AG09309 (cell line): ENCODE measurements at places on chromosomes 4 and X.

- DNase-seq = no peak
Observed at GRCh38 chr4:187270154-187270553, 546.5 kb upstream of the FAT1 start.

DNA sequence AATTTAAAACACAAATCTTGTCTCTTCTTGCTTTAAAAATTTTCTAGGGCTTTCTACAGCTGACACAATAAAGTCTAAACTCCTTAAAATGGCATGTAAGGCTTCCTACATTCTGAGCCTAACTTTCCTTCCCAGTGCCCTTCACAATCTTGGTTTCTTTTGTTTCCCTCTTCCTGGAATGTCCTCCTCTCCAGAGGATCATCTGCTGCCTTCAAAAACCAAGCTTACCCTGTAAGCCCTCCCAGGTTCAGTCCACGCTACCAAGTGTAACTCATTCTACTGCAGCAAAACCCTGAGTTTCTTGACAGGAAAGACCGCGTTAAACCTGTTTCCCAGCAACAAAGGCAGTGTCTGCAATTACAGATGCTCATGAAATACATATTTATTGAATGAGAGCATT lies 91.3 kb downstream of the SHISA3 start:
- no peak for DNase-seq

- no peak for DNase-seq
Observed at GRCh38 chr4:122851568-122851967, 24.9 kb downstream of the FGF2 start.

DNA sequence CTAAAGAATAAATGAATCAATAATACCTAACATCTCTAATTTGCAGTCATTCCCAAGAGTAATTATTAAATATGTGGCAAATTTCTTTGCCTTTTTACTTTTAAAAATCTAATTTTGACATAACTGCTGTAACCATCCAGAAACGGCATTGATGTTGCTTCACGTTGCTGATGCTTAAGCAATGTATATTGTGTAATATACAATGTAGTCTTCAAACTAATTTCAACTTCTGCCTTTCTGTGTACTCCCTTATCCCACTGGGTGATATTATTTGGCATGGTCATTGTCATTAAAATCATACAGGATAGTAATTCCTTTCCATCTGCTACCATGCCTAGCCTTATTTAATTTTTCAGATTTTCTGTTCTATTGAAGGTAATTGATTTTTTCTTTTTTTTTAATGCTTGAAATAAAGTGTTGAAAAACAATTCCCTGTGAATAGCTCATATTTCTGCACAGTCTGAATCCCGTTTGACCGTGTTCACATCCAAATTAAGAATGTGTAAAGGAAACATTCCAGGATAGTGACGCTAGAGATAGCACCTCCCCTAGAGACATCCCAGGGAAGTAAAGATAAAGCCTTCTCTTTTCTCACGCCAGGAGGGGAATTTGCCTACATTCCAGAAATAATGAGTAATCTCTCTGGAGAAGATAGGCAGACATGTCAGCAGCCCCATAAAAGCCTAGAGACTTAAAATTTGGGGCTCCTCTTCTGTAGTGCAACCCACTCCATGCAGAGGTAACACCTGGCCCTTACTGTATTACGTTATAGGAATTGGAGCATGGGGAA lies 8.6 kb downstream of the FAM200B start:
- peak; percentile 77 for DNase-seq

DNA sequence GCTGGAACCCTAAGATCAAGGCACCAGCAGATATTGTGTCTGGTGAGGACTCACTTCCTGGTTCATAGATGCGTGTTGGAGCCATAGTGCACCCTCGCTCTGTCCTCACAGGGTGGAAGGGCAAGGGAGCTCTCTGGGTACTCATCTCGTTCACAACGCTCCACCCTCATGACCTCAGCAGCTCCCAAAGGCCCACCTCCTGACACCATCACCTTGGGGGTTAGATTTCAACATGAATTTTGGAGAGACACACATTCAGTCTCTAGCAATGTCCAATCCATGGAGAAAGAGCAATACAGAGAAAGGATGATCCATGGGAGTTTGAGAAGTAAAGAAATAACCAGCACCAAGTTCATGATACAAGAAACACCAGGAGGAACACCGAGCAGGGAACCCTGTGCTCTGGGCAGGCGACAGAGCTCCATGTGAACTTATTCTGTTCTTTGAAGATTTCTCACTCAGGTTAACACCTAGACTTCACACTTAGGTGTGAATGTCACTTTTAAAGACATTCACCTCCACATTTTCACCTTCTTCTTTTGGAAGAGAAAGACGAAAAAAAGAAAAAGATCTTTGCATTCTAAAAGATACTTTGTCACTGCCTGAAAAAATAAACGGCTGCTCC lies 171.8 kb upstream of the FAM9B start:
- DNase-seq = no peak

- no peak for DNase-seq
Observed at GRCh38 chrX:21741869-21742701, 15.8 kb downstream of the SMPX start.
